ENCODE measurements at places on chromosomes 16 and 17.
A peak's percentile ranks its signal among the peaks of the same experiment; 100 is the strongest.

GRCh38 chr17:67246403-67246652 lies 1.3 kb upstream of the HELZ start:
- no peak for DNase-seq

DNA sequence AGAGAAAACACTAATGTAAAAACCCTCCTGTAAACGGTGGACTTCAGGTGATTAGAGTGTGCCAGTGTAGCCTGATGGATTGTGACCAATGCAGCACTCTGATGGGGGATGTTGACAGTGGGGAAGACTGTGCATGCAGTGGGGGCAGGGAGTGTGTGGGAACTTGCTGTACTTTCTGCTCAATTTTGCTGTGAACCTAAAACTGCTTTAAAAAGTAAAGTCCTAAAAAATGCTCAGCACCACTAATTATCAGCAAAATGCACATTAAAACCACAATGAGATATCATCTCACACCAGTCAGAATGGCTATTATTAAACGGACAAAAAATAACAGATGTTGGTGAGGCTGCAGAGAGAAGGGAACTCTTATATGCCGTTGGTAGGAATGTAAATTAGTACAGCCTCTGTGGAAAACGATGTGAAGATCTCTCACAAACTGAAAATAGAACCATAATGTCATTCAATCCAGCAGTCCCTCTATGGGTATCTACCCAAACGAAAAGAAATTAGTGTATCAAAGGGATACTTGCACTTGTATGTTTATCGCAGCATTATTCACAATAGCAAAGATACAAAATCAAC lies 9.7 kb upstream of the ULK2 start:
- no peak for DNase-seq

GRCh38 chr17:57578608-57579225 lies 166.4 kb downstream of the CCDC182 start:
- DNase-seq, result no peak

- DNase-seq, result no peak
Observed at GRCh38 chr16:6374821-6375220, 957.8 kb upstream of the RBFOX1 start.

- peak; percentile 38 for DNase-seq
Observed at GRCh38 chr17:44200478-44201155, 933 bp upstream of the ATXN7L3 start.

- DNase-seq, result no peak
Observed at GRCh38 chr17:15268461-15268860, 3.3 kb upstream of the PMP22 start.

- no peak for DNase-seq
Observed at GRCh38 chr16:88020516-88020885, 69.3 kb downstream of the BANP start.

- DNase-seq, result no peak
Observed at GRCh38 chr16:23979441-23979840, 143.7 kb downstream of the PRKCB start.

DNA sequence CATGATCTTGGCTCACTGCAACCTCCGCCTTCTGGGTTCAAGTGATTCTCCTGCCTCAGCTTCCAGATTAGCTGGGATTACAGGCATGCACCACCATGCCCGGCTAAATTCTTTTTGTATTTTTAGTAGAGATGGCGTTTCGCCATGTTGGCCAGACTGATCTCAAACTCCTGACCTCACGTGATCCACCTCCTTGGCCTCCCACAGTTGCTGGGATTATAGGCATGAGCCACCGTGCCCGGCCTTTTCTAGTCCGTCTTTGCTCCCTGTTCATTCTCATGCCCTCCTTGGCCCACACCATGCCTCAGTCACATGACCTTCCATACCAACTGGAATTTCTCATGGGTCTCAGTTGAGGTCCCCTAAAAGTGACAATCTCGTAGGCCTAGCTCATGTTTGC lies 86.9 kb downstream of the SNX29 start:
- DNase-seq, result no peak

DNA sequence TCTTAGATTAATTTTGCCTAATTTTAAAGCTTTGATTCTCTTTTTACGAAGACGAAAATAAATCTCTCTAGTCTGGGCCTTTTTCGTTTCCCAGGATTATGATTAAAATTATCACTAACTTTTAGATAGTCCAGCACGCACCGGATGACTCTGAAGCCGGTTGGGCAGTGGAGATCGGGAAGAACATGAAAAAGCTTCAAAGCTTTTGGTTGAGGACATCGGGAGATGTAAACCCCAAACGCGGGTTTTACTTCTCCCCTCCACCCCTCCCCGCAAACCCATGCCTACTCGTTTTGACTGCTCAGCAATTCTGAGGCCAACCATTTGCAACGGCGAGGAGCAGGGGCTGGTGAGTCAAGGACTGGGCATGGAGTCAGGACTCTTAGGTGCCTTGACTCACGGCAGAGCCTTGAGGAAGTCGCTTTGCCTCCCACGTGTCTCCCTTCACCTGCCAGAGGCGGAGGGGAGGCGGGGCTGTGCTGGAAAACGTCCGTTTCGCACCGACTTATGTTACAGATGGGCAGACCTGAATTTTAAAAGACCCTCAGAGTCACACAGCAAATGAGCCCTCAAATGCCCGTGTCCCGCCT lies 989 bp upstream of the DUSP14 start:
- peak; percentile 52 for DNase-seq

GRCh38 chr16:1280783-1281182 lies 24.9 kb downstream of the TPSD1 start:
- no peak for DNase-seq

- no peak for DNase-seq
Observed at GRCh38 chr16:75382611-75383010, 50.7 kb downstream of the CFDP1 start.

DNA sequence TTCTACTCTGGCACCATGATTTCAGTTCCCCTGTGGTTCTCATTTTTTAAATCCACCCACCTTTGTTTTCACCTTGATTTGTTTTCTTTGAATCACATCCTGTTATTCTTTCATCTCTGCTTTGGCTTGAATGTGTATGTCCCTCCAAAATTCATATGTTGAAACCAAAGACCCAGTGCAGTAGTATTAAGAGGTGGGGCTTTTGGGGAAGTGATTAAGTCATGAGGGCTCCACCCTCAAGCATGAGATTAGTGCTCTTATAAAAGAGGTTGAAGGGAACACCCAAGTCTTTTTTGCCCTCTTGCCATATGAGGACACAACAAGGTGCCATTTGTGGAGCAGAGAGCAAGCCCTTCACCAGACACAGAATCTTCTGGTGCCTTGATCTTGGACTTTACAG lies 382.3 kb downstream of the SLC39A11 start:
- no peak for DNase-seq

GRCh38 chr16:29312835-29313558 lies 93.5 kb downstream of the NPIPB11 start:
- no peak for DNase-seq

- peak; percentile 10 for DNase-seq
Observed at GRCh38 chr16:48831076-48831722, 221.2 kb upstream of the N4BP1 start.

DNA sequence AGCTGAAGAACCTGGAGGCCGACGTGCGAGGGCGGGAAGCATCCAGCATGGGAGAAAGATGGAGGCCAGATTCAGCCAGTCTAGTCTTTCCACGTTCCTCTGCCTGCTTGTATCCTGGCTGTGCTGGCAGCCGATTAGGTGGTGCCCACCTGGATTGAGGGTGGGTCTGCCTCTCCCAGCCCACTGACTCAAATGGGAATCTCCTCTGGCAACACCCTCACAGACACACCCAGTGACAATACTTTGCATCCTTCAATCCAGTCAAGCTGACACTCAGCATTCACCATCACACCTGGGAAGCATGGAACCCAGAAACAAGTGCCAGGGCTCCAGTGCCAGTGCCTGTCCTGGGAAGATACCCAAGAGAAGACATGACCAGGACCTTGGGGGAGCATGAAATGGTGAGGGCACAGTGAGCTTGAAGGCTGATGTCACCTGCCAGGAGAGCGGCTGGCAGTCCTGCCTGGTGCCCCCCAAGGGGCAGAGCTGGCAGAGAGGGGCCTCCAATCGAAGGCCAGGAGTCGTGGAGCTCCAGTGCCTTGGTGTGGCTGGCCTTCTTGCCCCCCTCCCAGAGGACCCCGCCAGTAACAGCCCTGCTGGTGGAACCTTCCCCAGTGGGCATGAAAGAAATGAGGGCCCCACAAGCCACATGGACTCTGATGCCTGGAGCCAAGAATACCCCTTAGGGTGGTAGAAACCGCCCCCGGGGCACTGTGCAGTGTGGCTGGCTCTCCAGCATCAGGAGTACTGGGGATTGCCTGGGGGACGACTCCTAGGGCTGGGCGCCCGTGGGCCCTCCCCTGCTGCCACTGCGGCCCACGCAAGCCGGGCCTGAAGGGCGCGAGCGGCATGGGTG lies 643 bp upstream of the NPB start:
- no peak for DNase-seq

DNA sequence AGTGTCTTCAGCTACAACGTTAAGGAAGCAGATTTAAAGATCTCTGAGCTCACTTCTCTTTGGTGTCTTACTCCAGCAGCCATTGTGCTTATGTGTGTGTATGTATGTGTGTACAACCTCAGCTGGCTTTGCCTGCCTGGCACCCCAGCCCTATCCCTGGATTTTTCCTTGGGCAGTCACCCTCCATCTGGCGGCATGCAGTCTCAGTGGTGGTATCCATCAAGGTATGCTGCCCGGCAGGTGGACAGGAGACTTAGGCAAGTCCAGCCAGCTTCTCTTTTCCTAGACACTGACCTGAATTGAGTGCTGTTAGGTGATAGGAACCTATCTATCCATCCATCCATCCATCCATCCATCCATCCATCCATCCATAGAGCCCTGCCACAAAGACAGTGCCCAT lies 280.8 kb upstream of the CCL2 start:
- DNase-seq, result no peak

GRCh38 chr16:64478252-64478906 lies 643.5 kb downstream of the CDH11 start:
- peak; percentile 64 for DNase-seq

GRCh38 chr17:81132770-81133723 lies 32.3 kb upstream of the PVALEF start:
- peak; percentile 68 for DNase-seq

- no peak for DNase-seq
Observed at GRCh38 chr17:53792997-53793396, 29.7 kb upstream of the KIF2B start.

DNA sequence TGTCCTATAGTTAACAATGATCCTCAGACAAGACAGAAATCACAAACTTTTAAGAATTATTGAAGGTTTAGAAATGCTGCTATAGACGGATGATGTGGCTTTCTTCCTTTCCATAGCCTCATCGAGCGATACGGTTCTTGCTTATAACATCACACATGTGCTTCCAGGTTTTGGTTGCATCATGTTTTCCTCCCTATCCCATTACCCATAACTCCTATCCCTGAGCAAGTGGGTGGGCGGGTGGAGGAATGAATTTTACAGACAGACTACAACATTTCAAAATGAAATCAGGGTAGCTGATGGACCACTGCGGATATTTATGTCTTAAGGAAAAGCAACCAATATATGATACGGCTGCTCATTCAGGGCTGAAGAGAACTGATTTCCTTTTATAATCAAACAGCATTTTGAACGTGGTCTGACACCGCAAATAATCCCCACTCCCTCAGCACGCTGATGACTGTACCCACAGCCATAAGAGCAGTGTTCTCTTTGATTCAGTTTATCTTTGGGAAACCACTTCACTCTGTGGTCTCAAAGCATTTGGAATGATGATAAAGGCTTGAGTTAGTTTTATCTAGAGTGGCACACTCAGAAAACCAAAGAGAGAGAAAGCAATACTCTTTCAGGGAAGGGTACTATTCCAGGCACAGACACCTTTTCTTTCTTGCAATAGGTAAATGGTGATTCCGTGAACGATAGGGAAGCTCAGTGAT lies 4.6 kb upstream of the AKTIP start:
- DNase-seq, result no peak

DNA sequence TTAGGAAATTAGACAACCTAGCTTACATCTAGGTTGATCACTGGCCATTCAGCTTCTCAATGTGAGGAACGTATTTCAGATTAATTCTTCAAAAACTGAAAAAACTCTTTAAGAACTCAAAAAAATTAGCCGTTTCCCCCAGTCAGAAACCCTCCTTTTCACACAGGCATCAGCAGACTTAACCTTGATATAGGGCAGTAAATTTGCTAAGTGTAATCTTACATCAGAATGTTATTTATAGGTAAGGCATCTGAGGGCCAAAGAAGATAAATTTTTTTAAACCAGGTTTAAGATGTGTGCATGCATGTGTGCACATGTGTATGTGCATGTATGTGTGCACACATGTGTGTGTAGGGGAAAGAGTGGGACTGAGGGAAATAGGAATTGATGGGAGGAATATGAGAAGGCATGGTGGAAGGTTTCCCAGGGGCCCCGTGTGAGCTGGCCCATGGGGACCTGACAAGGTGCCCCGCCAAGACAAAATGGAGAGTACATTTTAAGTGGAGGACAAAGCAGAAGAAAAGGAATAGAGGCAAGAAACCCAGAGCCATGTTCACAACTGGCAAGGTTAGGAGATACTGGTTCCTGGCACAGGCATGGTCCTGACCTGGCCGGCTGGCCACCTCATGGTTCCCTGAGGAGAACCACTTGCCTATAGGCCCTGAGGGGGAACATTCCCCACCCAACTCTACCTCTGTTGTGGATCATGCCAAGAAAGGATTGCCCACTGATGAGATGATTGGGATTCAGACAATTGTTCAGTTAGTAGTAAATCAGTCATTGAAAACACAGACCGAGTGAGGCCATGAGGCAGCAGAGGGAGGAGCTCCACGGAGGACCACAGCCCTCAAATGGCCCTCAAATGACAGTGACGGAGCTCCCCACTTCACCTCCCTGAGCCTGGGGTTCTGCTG lies 33.0 kb downstream of the TEX2 start:
- DNase-seq, result no peak

- DNase-seq, result no peak
Observed at GRCh38 chr16:2081201-2082084, 33.7 kb downstream of the TSC2 start.

DNA sequence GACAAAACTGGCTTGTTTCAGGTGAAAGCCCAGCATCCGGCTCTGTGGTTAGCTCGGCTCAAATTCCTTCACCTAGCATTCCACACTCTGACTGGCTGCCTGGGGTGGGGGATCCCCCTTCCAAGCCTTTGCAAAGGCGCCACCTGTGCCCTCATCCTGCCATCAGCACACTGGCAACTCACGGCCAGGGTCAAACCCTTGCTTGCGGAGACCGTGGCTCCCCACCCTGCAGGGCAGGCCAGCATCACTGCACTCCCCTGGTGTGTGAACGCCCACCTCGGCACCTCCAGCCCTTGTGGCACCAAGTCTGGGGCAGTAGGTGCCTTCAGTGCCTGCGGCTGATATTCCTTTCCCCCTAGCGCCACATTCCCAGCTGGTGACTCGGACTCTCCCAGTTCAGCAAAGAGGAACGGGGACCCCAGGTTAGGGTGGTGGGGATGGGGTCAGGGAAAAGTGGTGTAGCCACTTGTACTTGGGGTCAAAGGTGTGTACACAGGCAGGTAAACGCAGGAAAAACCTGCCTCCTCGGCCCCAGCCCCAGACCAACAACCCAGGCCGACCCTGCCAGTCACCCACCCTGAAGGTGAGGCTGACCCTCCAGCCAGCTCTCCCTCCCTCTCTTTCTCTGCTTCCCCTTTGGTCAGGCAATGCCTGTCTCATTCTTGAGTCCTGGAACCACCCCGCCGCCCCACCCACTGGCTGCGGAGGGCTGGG lies 1.1 kb downstream of the FLII start:
- DNase-seq, result peak; percentile 26

Data from HepG2 (cell line).